Thyroid gland (tissue), 4 donors: ENCODE measurements at places on chromosomes 3 and 15.

- no peaks in the 10 kb centered on the region for H3K4me1 ChIP-seq
- DNase-seq: no peak
- no peak overlapping the region for H3K4me3 ChIP-seq
- H3K36me3 ChIP-seq: no peaks in the 10 kb centered on the region
- no peak overlapping the region for H3K27ac ChIP-seq
These were observed 31.8 kb downstream of the P3H2 start for GRCh38 chr3:190088890-190089289.

DNA sequence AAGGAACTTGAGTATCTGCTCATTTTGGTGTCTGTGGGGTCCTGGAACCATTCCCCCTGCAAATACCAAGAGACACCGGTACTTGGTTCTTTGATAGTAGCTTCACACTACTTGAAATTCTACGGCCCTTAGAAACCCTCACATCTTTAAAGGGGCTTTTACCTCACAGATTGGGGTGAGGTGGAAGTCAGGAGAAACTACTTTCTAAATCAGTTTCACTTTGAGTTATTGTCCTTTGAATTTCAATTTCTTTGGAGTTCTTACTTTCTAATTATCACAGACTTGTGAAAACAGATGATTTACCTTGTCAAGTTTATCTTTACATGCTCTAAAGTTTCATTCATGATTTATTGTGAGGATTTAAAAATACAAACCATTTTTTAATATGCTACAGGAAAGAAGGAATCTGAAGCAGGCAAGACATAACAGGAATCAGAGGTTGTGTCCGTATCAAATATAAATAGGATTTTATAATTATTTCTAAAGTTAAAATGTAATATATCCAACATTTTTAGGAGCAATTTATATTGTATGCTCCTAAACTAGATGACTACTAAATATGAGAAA, 98.9 kb downstream of the NEDD4 start:
- H3K4me1 ChIP-seq: no peaks in the 10 kb centered on the region
- no peaks in the 10 kb centered on the region for H3K27me3 ChIP-seq
- no peaks in the 10 kb centered on the region for H3K36me3 ChIP-seq

GRCh38 chr3:140761076-140761639, 83.3 kb downstream of the TRIM42 start:
- no peaks in the 10 kb centered on the region for H3K36me3 ChIP-seq
- H3K27ac ChIP-seq: no peak overlapping the region
- no peaks in the 10 kb centered on the region for H3K4me1 ChIP-seq
- no peak overlapping the region for H3K4me3 ChIP-seq
- DNase-seq: no peak

DNA sequence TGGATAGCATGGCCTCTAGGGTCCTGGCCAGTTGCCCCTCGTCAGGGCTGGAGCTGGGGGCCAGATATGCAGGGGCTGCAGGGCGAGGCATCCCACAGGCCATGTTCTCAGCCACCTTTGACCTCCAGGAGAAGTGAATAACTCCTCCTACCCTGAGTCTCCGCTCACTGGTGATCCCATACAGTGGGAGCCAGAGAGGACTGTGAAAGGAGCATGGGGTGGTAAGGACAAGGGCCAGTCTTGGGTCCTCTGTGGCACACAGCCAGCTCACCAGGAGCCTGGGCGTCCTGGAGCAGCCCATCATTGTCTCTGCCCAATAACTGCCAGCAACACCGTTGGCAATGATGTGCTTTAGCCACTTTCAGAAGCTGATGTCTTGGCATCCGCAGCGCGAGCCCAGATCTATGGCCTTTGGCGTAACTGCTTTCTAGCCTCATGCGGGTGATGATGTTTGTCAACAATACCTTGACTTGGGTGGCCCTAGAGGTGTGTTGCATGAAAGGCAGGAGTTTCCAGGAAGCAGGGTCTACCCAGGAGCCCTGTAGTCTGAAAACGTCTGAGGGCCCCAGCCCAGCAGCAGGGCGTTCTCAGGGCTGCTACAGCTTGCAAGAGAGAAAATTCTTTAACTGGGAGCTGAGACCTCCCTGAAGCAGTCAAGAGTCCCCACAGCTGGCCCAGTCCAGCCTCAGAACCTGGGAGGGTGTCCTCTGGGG, 61.1 kb upstream of the IQSEC1 start:
- H3K27ac ChIP-seq: no peak overlapping the region
- no peaks in the 10 kb centered on the region for H3K4me1 ChIP-seq
- no peaks in the 10 kb centered on the region for H3K27me3 ChIP-seq
- no peak for DNase-seq

- no peak overlapping the region for H3K4me3 ChIP-seq
- H3K27ac ChIP-seq: no peak overlapping the region
- H3K27me3 ChIP-seq: no peaks in the 10 kb centered on the region
- DNase-seq: no peak
- H3K36me3 ChIP-seq: no peaks in the 10 kb centered on the region
- H3K4me1 ChIP-seq: peaks cover 16% of the 10 kb centered on the region
These were observed 3.5 kb upstream of the SMAD3 start for GRCh38 chr15:67061811-67062368.
